Skeletal muscle cell (primary cell): ENCODE measurements at places on chromosomes 4 and X.

GRCh38 chrX:21766101-21766500, 8.2 kb upstream of the SMPX start:
- DNase-seq: no peak

GRCh38 chrX:97692575-97692974, 808.9 kb downstream of the RPA4 start:
- no peak for DNase-seq

GRCh38 chr4:99157478-99157935, 13.4 kb upstream of the ADH4 start:
- DNase-seq: no peak

- DNase-seq: no peak
Observed at GRCh38 chr4:174066611-174067205, 216.8 kb downstream of the FBXO8 start.

DNA sequence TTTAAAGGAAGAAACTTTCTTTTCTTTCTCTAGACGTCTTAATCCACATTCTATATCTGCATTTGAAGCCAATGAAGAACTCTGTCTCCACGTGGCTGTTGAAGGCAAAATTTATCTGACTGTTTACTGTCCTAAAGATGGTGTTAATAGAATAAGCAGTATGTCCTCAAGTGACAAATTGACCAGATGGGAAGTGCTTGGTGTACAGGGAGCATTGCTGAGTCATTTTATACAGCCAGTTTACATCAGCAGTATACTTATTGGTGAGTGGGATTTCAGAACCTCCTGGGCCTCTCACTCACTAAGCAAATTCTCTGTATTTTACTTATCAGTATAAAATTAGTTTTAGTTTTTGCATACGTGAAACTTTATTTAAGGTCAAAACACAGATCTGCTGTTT, 33.7 kb downstream of the ADAD1 start:
- DNase-seq: no peak

DNA sequence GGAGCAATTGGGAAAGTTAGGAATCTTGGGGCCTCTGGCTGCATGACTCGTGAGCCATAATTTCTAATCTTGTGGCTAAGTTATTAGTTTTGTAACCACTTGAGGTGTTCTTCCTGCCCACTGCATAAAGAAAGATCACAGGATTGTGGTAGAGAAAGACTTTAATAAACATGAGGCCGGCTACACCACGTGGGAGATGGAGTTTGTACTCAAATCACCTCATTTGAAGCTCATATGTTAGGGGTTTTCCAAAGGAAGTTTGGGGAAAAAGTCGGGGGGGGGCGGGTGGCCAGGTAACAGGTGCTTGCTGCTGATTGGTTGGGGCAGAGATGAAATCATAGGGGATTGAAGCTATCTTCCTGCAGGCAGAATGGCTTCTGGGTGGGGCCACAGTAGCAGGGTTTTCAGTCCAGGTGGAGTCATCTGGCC, 287.8 kb downstream of the ZNF674 start:
- DNase-seq: no peak

DNA sequence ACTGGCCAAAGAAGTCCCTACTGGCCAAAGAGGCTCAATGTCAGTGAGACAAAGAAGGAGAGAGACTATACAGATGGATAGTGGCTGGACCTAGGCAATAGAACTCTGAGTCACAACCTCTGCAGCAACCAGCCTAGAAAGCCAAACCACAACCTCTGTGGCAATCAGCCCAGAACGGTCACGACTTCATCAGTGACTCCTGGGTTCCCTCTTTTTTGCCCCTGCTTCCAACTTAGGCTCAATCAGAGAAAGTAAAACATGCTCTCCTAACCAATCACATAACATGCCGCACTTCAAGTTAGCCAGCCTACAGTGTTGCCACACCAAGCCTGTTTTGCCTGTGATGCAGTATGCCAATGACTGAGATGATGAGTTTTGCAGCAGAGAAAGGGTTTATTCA, 203.4 kb downstream of the ANAPC10 start:
- peak; percentile 79 for DNase-seq

GRCh38 chr4:48194971-48195370, 60.9 kb upstream of the TXK start:
- no peak for DNase-seq

GRCh38 chrX:70664726-70665125, 220.1 kb downstream of the DLG3 start:
- no peak for DNase-seq

DNA sequence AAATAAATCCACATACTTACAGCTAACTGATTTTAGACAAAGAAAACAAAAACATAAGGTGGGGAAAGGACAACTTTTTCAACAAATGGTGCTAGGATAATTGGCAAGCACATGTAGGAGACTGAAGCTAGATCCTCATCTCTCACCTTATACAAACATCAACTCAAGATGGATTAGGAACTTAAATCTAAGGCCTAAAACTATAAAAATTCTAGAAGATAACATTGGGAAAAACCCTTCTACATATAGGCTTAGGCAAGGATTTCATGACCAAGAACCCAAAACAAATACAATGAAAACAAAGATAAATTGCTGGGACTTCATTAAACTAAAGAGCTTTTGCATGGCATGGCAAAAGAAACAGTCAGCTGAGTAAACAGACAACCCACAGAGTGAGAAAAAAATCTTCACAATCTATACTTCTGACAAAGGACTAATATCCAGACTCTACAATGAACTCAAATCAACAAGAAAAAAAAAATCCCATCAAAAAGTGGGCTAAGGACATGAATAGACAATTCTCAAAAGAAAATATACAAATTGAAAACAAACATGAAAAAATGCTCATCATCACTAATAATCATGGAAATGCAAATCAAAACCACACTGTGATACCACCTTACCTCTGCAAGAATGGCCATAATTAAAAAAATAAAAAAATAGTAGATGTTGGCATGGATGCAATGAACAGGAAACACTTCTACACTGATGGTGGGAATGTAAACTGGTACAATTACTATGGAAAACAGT, 14.1 kb upstream of the AFP start:
- DNase-seq: no peak

- peak; percentile 38 for DNase-seq
Observed at GRCh38 chrX:107154787-107155620, 36.4 kb upstream of the RBM41 start.

- DNase-seq: no peak
Observed at GRCh38 chrX:17262123-17262522, 112.9 kb upstream of the NHS start.

DNA sequence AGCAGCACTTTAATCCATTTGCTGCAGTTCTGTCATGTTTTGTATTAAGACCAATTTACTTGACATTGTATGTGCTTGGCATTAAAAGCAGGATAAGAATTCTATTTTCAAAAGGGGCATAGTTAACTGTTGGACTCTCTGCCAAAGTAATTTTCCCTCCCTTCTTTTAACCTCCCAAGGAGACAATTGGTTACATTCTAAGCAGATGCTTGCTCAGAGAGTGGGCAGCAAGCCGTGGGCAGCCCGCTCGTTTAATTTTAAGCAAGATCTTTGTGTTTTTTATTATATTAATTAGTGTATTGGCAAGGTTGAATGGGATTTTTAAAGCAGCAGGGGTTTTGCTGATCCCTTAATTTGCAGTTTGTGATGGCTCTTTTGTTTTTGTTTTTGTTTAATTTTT, 37.1 kb upstream of the KLHL8 start:
- DNase-seq: no peak

GRCh38 chr4:52614241-52614640, 44.9 kb downstream of the USP46 start:
- DNase-seq: no peak

GRCh38 chrX:2471641-2472040, 29.1 kb downstream of the DHRSX start:
- DNase-seq: no peak

- no peak for DNase-seq
Observed at GRCh38 chr4:15779809-15780208, 1.7 kb downstream of the CD38 start.

DNA sequence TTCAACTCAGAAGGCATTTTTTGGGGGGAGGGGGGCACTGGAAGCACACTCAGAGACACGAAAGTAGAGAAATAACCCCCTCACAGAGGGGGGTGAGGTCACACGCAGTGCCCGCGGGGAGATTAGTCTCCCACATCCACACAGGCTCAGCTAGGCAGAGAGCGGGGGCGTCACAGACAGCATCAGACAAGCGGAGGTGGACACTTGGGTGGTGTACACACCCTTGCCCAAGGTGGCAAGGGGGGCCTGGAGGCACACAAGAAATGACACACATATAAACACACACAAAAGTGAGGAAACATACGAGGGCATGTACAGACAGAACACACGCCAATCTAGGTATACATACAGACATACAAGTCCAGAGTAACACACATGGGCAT, 637 bp upstream of the SYN1 start:
- DNase-seq: no peak

DNA sequence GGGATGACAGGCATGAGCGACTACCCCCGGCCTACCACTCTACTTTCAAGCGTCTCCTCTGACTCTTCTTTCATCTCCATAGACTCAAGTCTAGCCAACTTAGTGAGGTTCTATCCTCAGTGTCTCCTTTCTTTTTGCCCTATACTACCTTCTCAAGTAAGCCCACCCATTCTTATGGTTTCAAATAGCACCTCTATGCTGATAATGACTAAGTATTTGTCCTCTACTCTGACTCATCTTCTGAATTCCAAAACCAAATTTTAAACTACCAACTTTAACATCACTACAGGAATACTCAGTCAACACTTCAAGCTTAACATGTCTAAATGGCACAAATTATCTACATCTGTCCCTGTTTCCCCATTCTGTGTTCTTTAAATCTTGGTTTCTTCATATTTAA, 47.8 kb downstream of the ELF2 start:
- DNase-seq: no peak

DNA sequence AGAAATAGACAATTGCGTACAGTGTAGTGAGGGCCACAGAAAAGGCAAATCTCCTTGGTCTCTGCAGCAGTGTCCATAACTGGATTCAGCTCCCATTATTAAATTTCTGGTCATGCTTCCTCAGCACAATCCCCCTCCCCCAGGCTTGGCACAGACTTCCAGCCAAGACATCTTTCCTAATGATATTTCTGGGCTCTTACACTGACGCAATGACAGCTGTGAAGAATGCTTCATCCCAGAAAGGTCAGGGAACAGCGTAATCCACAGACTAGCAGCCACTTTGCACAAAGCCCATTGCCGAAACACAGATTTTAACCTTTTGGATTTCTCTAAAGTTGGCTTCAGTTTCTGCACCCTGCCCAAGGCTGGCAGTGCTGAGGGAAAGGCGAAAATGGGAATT, 597.6 kb upstream of the CPEB2 start:
- DNase-seq: peak; percentile 60

GRCh38 chr4:94577136-94577535, 125.4 kb downstream of the PDLIM5 start:
- DNase-seq: no peak

DNA sequence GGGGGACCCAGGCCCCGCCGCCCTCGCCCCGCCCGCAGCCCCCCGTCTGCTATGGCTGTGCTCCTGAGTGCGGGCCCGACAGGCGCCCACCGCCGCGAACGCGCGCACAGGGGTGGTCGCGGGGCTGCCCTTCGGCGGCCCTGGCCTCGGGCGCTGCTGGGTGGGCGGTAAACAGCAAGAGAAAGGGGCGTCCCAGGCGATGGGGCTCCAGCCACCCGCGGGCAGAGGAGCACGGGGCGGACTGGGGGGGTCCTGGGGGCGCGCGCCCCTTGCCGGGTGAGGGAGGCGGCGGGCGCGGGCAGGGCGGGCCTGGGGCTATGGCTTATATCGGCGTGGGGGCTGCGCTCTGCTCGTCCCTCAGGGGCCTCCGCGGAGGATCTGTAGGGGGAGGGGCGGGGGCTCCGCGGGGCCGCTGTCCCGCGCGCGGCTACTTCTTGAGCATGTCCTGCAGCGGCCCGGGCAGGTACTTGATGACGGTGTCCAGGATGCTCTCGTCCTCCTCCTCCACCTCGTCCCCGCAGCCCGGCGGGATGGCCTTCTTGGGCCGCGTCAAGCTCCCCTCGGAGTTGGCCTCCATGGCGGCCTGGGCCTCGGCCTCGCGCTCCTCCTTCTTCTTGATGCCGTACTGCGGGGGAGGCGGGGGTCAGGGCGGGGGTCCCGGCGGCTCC, 39.7 kb downstream of the CPLX1 start:
- DNase-seq: no peak

- no peak for DNase-seq
Observed at GRCh38 chr4:184824776-184825084, 1.0 kb downstream of the ACSL1 start.

DNA sequence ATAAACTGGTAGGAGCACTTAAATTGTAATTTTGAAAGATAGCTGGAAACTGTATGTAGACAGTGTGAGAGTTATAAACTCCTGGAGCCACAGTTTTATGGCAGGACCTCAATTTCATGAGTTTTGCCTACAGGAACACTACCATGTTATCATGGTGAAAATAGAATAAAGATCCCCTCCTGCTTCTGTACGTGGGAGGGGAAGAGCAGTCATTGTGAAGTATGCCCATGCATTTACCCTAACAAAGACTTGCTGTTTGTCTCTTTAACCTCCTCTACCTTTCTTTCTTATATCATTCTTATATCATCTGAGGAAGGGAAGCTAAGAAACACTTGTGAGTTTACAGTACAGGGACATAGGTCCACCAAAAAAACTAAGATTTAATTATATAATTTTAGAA, 327.0 kb downstream of the PCDH10 start:
- no peak for DNase-seq

DNA sequence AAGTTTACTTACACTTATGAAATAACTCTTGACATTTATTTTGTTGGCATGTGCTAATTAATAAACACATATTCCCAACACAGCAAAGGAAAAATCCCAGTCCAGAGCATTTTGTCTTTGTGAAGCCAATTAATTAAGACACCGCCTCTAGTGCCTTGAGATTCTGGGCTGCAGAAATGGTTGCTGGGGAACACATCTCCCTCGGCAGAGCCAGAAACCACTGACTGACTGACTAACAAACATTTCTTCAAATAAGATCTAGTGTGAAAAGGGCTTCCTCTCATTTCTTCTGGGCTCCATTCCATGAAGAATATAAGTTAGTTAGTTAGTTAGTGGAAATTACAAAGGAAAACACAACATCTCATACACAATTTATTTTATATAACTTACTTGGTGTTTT, 28.4 kb upstream of the NAP1L5 start:
- no peak for DNase-seq

- DNase-seq: no peak
Observed at GRCh38 chrX:152733261-152733975, at the start of the genes CSAG1 and MAGEA12. CSAG1 (minus strand) TSS chrX:152733721; CDS start chrX:152732460, 1,261 bp downstream. MAGEA12 (plus strand) TSS chrX:152733757; CDS start chrX:152736162, 2,405 bp downstream.

- no peak for DNase-seq
Observed at GRCh38 chr4:66963084-66963483, 582.2 kb downstream of the CENPC start.

- DNase-seq: no peak
Observed at GRCh38 chr4:147576084-147576483, 41.1 kb upstream of the TMEM184C start.

GRCh38 chr4:146317783-146318182, 103.4 kb downstream of the REELD1 start:
- DNase-seq: no peak

GRCh38 chr4:177385576-177386277, 56.5 kb downstream of the AGA start:
- peak; percentile 9 for DNase-seq

- DNase-seq: peak; percentile 88
Observed at GRCh38 chr4:13888112-13888511, 260.6 kb upstream of the BOD1L1 start.

- DNase-seq: peak; percentile 62
Observed at GRCh38 chrX:3262901-3263300, 83.6 kb downstream of the MXRA5 start.

GRCh38 chr4:42397635-42398170, 415 bp downstream of the SHISA3 start:
- DNase-seq: no peak

- DNase-seq: no peak
Observed at GRCh38 chr4:78768452-78769180, 7.5 kb upstream of the BMP2K start.
